Neural crest cell (in vitro differentiated cells): ENCODE measurements at places on chromosomes 16 and 17. TPM values are rescaled to one million over a fixed set of nuclear protein-coding genes. Genes with fewer than 3 reads are reported as not detected.
A peak's percentile ranks its signal among the peaks of the same experiment; 100 is the strongest.

DNA sequence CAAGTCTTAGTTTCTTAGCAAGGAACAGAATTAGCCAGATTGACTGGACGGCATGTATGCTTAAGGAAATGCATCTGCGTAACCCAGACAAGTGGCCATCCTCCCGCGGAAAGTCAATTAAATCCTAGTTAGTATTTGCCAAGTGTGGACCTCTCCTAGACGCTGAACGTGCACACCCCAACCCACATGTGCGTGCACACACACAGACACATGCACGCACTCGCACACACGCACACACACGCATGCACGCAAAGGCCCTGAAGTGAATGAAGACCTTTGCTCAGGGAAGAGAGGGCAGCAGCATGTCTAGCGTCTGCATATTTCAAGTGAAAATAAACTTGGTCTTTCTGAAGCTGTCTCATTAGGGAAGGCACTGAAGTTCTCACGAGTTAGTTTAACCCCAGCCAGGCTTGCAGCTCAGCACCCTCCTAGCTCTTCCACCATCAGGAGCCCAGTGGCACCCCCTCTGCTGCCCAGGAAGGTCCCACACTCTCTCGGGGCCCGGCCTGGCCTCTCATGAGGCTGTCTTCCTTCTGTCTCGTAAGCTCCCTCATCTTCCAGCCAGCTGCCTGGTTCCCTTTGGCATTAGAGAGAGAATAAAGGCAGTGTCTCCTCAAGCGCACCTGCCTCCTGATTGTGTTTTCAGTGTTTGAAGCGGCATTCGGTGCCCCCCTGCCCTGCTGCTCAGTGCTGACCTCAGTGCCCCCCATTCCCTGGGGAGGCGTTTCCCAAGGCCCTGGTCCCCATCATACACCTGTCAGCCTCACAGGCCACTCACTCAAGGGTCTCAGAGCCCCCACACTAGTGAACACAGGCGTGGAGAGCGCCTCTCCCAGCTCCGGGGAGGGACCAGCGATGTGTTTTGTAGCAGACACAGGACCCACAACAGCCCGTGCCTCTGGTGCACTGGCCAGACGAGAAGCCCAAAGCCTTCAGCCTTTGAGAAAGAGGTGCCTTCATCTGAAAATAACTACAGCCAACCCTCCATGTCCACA is 52.2 kb upstream of the CHMP6 start:
- H3K27ac ChIP-seq = no peak overlapping the region
- DNase-seq = no peak
- H3K27me3 ChIP-seq = peaks cover 19% of the 10 kb centered on the region
- H3K36me3 ChIP-seq = peaks cover 2% of the 10 kb centered on the region
- peaks cover 28% of the 10 kb centered on the region for H3K4me1 ChIP-seq
- peak overlapping the region; percentile 6 for H3K4me3 ChIP-seq

- H3K36me3 ChIP-seq = no peaks in the 10 kb centered on the region
- peaks cover 61% of the 10 kb centered on the region for H3K27me3 ChIP-seq
- no peak overlapping the region for H3K27ac ChIP-seq
- no peak overlapping the region for H3K4me3 ChIP-seq
- peaks cover 26% of the 10 kb centered on the region for H3K4me1 ChIP-seq
- DNase-seq = no peak
These were observed 150.2 kb upstream of the GSE1 start for GRCh38 chr16:85462714-85463611.

GRCh38 chr16:67055712-67056487 is 27.0 kb downstream of the CBFB start:
- peaks cover 13% of the 10 kb centered on the region for H3K4me1 ChIP-seq
- H3K4me3 ChIP-seq = no peak overlapping the region
- H3K27ac ChIP-seq = peak overlapping the region; percentile 24
- no peak for DNase-seq

DNA sequence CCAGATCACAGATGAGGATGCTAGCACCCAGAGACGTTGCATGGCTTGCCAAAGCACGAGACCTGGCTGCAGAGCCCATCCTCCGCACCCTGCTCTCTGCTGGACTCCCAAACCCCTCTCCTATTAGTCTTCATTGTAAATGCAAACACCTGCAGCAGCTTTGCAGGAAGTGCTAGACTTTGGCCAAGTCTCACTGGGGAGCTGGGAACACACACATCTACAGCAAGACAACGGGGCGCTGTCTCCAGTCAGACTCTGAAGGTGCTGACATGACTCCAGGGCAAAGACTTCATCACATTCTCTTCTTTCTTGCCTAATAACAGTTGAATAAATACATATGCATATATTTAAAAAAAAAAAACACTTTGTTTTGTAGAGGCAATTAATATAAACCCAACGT is 43.8 kb downstream of the CYTH1 start:
- no peak overlapping the region for H3K4me3 ChIP-seq
- H3K36me3 ChIP-seq = no peaks in the 10 kb centered on the region
- no peak overlapping the region for H3K27ac ChIP-seq
- H3K4me1 ChIP-seq = no peaks in the 10 kb centered on the region

The HOXB3 gene
- 21.9 and 22.8 TPM in 2 replicates for total RNA-seq

DNA sequence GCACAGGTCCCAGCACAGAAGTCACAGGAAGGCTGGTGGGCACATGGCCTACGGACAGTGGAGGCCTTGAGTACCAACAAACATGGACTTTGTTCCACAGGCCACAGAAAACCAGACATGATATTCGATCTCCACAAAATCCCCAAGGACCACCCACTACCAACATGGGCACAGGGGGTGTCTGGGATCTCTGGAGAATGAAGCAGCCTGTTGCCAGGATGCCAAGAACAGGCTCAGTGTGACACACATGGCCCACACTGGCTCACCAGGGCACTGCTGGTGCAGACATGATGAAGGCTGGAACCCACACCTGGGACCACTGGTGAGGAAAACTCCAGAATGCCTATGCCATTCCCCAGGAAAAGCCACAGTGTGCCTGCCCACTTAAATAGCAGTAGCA is 120.2 kb downstream of the C16orf78 start:
- peaks cover 16% of the 10 kb centered on the region for H3K4me1 ChIP-seq
- H3K27ac ChIP-seq = no peak overlapping the region
- no peak overlapping the region for H3K4me3 ChIP-seq
- no peak for DNase-seq
- H3K27me3 ChIP-seq = no peaks in the 10 kb centered on the region

The MC1R gene
- 7.7 and 8.3 TPM in 2 replicates for total RNA-seq

- no peak overlapping the region for H3K27ac ChIP-seq
- H3K36me3 ChIP-seq = no peaks in the 10 kb centered on the region
- H3K4me3 ChIP-seq = no peak overlapping the region
These were observed 15.0 kb upstream of the MPHOSPH6 start for GRCh38 chr16:82185012-82185411.

The TMEM220 gene
- 5.0 and 5.1 TPM in 2 replicates for total RNA-seq

GRCh38 chr17:45823598-45823997 is 21.1 kb upstream of the SPPL2C start:
- no peaks in the 10 kb centered on the region for H3K4me1 ChIP-seq
- no peak overlapping the region for H3K4me3 ChIP-seq
- no peak overlapping the region for H3K27ac ChIP-seq
- H3K27me3 ChIP-seq = no peaks in the 10 kb centered on the region
- DNase-seq = no peak

DNA sequence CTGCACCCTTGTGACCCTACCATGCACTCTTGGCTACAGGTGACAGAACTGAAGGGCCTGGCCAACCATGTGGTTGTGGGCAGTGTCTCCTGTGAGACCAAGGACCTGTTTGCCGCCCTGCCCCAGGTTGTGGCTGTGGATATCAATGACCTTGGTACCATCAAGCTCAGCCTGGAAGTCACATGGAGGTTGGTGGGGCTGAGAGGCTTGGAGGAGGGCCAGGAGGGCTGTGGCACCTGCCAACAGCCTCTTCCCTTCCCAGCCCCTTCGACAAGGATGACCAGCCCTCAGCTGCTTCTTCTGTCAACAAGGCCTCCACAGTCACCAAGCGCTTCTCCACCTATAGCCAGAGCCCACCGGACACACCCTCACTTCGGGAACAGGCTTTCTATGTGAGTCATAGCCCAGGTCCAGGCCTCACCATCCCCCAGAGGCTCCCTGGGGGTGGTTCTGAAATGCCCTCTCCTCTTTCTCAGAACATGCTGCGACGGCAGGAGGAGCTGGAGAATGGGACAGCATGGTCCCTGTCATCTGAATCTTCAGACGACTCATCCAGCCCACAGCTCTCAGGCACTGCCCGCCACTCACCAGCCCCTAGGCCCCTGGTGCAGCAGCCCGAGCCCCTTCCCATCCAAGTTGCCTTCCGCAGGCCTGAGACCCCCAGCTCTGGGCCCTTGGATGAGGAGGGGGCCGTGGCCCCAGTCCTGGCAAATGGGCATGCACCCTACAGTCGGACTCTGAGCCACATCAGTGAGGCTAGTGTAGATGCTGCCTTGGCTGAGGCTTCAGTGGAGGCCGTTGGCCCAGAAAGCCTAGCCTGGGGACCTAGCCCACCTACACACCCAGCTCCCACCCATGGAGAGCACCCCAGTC is 13.0 kb downstream of the RIPOR1 start:
- peaks cover 10% of the 10 kb centered on the region for H3K36me3 ChIP-seq
- peaks cover 21% of the 10 kb centered on the region for H3K4me1 ChIP-seq
- no peak for DNase-seq
- H3K4me3 ChIP-seq = peak overlapping the region; percentile 60
- no peak overlapping the region for H3K27ac ChIP-seq
